Stimulated activated CD8-positive, alpha-beta memory T cell treated with anti-CD3 and anti-CD28 coated beads, Interleukin-7, amount 100 ng/mL, for 1 hour (primary cell): ENCODE measurements at places on chromosomes 7 and 10.

- DNase-seq, result no peak
Observed at GRCh38 chr7:120502132-120502531, 229.2 kb downstream of the KCND2 start.

- no peak for DNase-seq
Observed at GRCh38 chr10:86654411-86655172, at the start of gene OPN4. TSS of gene OPN4 (plus strand) at chr10:86654547. CDS start at chr10:86654784, 237 bp downstream.

DNA sequence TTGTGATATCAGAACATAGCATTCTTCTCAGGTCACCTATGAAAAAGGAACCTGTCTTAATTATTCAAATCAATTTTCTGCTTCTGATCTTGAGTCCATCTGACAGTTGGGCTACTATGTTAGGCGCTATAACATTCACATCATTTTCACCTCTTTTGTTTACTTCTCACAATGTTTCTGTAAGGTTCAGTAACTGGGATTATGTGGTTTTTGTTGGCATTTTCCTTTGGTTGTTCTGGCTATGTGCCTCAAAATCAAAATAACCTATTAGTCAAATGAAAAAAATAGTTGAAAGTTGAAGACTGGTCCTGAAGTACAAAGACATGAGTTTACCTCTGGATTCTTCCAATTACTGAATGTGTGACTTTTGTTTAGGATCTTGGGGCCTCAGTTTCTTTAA lies 221.3 kb upstream of the SMIM30 start:
- no peak for DNase-seq

DNA sequence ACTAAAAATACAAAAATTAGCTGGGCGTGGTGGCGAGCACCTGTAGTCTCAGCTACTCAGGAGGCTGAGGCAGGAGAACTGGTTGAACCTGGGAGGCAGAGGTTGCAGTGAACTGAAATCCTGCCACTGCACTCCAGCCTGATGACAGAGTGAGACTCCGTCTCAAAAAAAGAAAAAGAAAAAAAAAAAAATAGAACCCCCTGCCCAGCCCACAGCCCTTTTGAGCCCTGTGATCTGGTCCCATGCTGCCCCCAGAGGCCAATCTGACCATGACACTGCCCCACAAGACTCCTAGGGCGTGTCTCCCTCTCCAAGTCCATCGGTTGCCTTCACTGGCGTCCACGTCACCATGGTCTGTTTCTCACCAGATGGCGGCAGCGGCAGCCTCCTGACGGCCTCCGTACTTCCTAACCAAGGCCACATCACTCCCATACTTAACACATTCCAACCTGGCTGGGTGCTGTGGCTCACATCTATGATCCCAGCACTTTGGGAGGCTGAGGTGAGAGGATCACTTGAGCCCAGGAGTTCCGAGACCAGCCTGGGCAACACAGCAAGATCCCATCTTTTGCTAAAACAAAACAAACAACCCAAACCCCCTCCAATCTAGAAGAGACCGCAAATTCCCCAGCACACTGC lies 18.0 kb downstream of the STX1A start:
- DNase-seq, result no peak

GRCh38 chr10:79047584-79047874 lies 21.2 kb upstream of the ZMIZ1 start:
- no peak for DNase-seq

- no peak for DNase-seq
Observed at GRCh38 chr10:87734987-87735827, 75.5 kb downstream of the PAPSS2 start.

GRCh38 chr7:7662527-7662926 lies 22.0 kb downstream of the UMAD1 start:
- no peak for DNase-seq

DNA sequence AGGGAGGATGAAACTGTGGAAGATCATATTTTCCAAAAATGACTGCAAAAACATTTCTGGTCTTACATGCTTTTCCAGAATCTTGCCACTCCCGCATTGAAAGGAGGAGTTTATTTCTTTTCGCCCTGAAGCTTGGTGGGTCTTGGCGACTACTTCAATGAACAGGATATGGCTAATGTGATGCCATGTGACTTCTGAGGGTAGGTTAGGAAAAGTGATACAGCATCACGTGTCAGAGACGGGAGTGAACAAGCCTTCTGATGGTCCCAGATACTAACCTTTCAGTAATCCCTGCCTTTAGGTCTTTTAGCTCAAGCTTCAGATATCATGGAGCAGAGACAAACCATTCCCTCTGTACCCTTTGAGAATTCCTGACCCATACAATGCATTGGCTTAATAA lies 192.2 kb upstream of the HPS1 start:
- no peak for DNase-seq

GRCh38 chr10:8951440-8952089 lies 897.1 kb downstream of the GATA3 start:
- no peak for DNase-seq

DNA sequence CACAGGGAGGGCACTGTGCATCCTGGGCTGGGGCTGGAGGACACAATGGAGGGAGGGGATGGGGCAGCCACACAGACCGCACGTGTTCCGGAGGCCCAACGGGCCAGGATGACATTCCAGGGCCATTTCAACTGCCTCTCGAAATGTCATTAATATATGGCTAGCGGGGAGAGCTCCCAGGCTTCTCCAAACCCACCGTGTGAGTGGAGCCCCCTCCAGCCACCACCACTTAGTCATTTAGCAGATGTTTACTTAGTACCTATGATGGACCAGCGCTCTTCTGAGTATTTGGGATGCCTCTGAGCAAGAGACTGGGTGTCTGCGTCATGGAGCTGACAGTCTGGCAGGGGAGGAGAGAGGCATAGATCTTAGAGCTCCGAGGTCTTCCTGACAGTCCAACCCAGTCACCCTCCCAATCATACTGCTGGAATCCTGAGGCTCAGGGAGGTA lies 107.3 kb downstream of the ZMIZ1 start:
- no peak for DNase-seq

DNA sequence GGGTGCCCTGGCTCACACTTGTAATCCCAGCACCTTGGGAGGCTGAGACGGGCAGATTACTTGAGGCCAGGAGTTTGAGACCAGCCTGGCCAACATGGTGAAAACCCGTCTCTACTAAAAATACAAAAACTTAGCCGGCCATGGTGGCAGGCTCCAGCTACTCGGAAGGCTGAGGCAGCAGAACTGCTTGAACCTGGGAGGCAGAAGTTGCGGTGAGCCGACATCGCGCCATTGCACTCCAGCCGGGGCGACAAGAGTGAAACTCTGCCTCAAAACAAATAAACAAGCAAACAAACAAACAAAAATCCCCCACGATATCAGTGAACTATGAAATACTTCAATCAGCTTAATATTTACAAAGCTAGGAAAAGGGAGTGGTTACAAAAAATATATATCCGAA lies 382.3 kb upstream of the KCND2 start:
- DNase-seq, result no peak

GRCh38 chr10:117078168-117078837 lies 59.8 kb downstream of the VAX1 start:
- no peak for DNase-seq

DNA sequence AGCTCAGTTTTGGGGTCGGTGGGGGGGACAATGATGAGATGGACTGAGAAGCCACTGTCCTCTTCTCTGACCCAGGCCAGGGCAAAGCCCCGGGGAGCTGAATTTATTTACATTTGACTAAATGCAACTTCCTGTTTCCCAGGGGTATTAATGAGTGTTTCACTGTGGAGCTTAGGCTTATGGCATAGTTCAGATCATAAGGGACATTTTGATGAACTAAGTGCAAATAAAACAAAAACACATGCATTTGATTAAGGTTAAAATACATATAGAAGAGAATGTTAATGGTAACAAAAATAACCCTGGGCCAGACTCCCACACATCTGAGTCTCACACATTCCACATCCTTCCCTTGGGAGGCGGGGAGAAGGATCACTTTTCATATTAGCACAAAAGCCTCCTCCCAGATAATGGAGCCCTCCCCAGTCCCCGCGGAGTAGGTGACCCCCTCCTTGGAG lies 320.6 kb downstream of the FRMD4A start:
- DNase-seq, result no peak

GRCh38 chr7:30920584-30921539 lies 9.2 kb downstream of the AQP1 start:
- no peak for DNase-seq

DNA sequence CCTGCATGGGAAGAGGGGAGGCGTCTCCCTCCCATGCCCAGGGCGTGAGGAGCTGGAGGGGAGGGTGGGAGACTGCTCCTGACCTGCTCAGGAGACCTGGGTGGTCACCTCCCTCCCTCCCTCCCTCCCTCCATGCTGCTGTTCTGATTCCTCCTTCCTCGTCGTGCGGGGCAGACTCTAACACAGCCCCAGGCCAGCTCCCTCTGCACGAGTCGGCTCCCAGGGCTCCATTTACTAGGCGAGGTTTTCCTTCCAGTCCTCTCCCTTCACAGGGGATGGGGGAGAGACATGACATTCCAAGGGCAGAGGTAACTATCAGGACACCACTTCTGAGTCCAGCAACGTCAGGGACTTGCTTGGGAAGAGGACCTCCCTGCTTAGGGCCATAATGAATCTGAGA lies 23.6 kb downstream of the VIPR2 start:
- DNase-seq, result no peak

DNA sequence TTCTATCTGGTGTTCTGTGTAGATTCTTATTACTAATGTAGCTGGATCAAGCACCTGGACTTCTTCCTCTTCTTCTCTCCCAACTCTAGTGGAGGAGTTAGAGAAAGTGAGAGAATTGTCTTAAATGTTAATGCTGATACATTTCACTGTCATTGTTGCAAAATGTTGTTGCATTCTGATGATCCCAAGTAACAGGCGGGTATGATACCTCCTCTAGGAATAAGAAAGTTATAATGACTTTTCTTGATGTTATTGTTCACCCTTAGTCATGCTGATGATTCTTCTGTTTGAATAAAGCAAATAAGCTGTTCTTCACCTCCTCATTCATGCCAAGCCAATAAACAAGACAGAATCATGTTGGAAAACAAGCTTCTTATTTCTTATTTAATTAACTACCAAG lies 9.1 kb downstream of the CHRM2 start:
- no peak for DNase-seq

DNA sequence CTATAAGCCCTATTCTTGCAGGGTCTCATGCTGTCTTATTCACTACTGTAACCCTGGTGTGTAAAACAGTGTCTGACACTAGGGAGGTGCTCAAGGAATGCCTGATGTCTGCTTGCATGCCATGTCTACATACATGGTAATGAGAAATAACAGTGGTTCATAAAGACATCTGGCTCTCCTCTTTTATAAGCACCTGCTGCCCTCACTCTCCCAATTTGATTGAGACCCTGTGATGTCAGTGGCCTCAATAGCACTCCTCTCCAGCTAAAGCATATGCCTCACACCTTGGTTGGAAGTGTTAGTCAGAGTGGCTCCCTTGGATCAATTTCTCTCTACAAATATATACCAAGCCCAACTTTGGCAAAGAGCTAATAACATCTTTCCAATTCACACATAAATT lies 30.6 kb downstream of the ANK3 start:
- DNase-seq, result no peak

DNA sequence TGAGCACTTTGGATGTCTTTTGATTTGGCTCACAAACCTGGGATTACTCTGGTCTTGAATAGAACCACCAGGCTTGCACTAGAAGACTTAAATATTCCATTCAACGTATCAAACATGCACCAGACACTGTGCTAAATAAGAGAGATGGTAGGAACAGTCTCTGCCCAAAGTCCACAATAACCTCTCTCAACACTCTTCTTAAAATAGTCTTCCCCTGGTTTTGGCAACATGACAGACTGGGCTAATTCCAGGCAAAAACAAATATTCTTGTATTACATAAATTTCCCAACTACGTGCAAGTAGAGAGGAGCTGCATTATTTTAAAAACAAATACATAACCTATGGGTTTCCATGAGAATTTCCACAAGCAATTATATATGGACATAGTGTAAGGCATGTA lies 64.8 kb upstream of the PAPSS2 start:
- DNase-seq, result no peak

DNA sequence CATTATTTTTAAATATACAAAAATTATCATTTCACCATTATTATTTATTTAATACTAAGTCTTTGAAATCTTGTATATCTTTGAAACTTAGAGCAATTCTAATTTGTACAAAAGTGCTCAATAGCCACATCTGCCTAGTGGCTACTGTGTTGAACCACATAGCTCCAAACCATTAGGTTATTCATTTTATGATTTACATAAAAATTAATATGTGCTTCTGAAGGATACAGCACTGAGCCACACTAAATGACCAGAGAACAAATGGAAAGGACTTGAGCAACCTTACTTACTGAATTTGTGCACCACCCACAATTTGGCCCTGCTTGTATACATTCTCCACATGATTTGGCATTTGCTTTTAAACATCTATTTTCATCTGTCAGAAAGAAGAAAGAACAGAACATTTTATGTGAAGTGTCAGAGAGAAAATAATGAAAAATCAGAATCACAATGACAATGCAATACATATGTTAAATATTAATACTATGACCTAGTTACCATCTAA lies 25.8 kb downstream of the ITGB1 start:
- no peak for DNase-seq

GRCh38 chr10:69913606-69914382 lies 112.1 kb downstream of the COL13A1 start:
- DNase-seq, result no peak

- no peak for DNase-seq
Observed at GRCh38 chr7:151687523-151688235, 168.0 kb upstream of the RHEB start.

DNA sequence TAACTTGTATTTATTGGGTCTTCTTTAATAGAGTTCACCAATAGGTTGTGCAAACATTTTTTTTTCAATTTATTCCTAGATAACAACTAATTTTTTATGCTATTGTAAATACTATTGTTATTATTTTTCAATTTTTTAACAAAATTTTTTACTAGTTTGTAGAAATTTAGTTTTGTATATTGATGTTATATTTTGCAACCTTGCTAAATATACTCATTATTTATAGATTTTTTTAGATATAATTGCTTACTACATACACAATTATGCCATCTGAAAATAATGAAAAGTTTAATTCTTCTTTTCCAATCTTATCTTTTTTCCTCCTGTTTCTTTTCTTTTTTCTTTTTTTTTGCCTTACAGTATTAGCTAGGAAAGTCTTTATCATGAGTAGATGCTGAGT lies 216.9 kb downstream of the SLC25A13 start:
- no peak for DNase-seq

DNA sequence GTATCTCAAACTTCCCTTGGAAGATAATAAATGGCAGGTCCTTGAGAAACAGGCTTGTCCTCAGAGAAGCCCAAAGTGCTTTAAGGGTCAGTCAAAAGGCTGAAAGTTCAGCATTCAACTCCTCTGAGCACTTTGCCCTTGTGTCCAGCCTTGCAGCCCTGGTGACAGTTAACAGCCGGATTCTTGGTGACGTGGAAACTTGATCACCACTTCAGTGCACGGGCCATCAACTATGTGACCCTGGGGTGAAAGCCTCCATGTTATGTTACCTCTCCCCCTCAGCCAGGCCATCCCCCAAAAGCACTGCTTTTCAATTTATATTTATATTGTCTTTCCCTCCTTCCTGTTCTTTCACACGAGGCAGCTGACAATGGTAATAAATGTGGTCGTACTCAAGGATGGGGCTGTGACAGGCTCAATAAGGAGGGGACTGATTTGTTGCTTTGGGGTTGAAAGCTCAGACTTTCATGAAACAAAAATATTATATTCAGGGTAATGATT lies 164.0 kb upstream of the NRP1 start:
- DNase-seq, result no peak
